ENCODE measurements at places on chromosomes 4 and X. TPM values are rescaled to one million over a fixed set of nuclear protein-coding genes. Genes with fewer than 3 reads are reported as not detected.

- H3K27ac ChIP-seq = no peak overlapping the region
- no peaks in the 10 kb centered on the region for H3K27me3 ChIP-seq
- H3K36me3 ChIP-seq = no peaks in the 10 kb centered on the region
- no peak for DNase-seq
Measured at GRCh38 chr4:15331930-15332329, 95.9 kb upstream of the C1QTNF7 start.

Gene CETN2
- 25.8 TPM for total RNA-seq

GRCh38 chr4:75338352-75338880 is 175.8 kb downstream of the RCHY1 start:
- H3K36me3 ChIP-seq = no peaks in the 10 kb centered on the region
- no peak overlapping the region for H3K4me3 ChIP-seq
- peaks cover 10% of the 10 kb centered on the region for H3K4me1 ChIP-seq
- peak; percentile 30 for DNase-seq

Gene STATH
- total RNA-seq = not detected
